ENCODE measurements at places on chromosomes 6 and 20.

DNA sequence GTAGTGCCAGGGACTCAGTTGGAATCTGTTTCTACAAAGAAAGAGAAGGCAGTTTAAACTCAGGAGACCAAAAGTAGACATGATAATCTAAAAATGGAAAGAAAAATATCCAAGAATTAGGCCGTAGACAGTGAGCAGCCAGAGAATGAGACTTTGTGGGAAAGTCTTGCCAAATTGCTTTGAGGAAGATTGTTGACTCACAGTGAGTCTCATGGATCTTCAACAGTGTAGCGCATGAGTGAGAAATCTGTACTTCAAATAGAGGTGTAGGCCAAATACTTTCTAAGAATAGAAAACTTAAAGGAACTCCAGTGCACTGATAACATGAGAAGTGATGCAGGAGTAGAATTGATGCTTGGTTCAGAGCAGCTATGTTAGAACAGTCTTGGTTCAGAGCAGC is 284.5 kb downstream of the HTR1B start:
- no peak for DNase-seq

GRCh38 chr6:137259349-137259748 is 40.2 kb upstream of the IFNGR1 start:
- DNase-seq, result peak; percentile 69

- DNase-seq, result no peak
These were observed 1.7 kb upstream of the MYO6 start for GRCh38 chr6:75747152-75747992.

- no peak for DNase-seq
These were observed 34.4 kb upstream of the CDH22 start for GRCh38 chr20:46342451-46343347.

GRCh38 chr6:19738010-19738409 is 99.2 kb upstream of the ID4 start:
- DNase-seq, result no peak
